ENCODE measurements at places on chromosomes 2 and 18.

DNA sequence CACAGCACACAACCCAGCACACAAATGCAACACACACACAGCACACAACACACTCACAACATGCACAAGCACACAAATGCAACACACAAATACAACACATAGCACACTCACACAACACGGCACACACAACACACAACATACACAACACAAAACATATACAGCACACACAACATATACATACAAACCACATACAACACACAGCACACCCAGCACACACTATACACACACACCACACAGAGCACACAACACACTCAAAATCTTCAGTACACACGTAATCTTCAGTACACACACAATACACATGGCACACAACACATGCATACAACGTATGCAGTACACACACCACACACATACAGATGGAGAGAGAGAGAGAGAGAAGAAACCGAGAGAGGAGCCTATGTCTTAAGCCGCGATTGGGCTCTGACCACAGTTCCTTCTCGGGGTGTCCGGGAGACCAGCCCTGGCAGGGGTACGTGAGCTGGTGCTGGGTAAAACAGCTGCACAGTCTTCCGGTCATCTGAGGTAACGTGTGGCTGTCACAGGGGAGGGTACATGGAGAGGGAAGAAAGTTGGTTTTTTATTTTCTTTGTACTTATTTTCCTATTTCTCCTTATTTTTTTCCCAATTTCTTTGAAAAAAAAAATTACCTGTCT, 25.1 kb downstream of the POU3F3 start:
- DNase-seq: no peak

DNA sequence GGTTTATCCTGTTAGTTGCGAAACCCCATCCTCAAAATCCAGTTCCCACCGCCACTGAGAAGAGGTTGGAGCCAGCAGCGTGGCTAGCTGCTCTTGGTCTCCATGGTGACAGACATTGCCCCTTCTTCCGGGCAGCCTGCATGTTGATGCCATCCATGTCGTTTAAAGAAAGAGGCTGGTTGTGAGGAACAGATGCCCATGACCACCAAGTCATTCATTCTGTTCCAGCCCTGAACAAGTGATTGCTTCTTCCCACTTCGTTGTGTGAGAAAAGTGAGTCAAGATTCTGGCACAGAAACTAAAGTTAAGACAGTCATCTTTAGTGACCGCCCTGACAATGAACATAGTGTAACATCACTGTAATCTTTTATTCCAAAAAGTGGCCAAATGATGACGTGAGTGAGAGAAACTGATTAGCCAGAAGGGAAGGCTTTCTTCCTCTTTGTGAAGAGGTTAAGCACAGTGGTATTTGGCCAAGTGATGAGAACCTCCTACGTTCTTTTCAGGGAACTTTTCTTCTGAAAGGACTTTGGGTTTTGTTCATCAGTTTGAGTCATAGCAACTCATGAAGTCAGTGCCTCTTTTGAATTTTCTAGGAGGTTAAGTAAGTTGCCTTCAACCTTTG, 272.5 kb downstream of the GALR1 start:
- DNase-seq: no peak

DNA sequence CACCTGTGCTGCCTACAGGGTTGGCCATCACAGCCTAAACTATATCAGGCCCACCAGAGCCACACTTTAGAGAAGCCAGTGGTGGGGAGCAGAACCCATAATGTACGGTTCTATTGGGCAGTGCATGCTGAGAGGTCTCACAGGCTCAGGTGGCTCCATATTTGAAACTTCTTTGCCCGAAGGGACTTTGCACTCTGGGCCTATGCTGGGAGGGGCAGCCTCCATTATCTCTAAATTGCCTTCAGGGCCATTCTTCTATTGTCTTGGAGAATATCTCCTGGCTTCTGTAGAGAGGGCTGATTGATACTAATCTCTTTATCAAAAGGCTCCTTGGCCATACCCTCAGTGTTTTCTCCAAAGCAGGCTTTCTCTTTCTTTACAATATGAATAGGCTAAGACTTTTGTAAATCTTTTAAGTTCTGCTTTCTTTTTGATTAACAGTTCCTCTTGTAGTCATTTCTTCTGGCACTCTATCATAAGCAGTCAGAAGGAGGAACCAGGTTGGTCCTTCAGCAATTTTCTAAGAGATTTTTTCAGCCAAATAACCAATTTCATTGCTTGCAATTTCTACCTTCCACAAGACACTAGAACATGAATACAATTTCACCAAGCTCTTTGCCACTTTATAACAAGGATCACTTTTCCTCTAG, 44.5 kb downstream of the RPE start:
- DNase-seq: no peak

- no peak for DNase-seq
Measured at GRCh38 chr2:229835596-229836283, 86.1 kb downstream of the TRIP12 start.

DNA sequence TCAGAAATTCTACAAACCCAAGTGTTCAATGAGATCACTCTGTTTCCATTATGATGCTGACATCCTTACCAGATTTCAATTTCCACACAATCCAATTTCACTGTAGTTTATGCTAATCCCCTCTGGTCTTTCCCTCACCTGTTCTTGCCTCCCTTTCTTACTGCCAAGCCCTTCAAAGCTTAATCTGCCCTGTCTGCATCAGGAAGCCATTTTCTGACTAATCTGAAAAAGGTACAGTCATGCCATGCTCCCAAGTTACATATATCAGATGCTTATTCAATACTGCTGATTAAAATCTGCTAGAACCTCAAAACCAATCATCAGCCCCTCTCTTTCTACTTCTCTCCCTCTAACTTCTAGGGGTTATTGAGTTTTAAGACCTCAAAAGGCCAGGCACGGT, 8.9 kb downstream of the KRTCAP3 start:
- no peak for DNase-seq
